ENCODE measurements at places on chromosomes 7 and 10.

DNA sequence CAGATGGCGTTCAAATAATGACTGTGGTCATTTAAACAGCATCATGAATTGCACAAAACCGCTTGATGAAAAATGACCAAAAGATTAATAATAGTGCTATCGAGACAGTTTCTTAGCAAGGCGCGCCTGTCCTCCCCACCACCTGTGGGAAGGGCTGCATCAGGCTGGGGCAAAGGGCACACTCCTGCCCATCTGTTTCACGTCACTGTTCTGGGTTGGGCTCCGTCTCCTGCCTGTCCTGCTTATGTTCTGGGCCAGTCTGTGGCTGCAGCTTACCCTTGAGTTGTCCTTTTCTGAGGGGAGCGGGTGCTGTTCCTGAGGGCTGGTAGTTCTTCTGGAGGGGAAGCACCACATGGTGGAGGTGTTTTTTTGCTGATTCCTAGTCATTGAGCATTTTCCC, 13.3 kb downstream of the RBM17 start:
- no peak for DNase-seq

- DNase-seq = peak; percentile 97
Observed at GRCh38 chr7:26667514-26668133, 196.8 kb downstream of the SKAP2 start.

GRCh38 chr7:117962366-117962994, 89.2 kb upstream of the CTTNBP2 start:
- DNase-seq = no peak

- DNase-seq = no peak
Observed at GRCh38 chr10:124588736-124589490, 127.3 kb downstream of the LHPP start.

DNA sequence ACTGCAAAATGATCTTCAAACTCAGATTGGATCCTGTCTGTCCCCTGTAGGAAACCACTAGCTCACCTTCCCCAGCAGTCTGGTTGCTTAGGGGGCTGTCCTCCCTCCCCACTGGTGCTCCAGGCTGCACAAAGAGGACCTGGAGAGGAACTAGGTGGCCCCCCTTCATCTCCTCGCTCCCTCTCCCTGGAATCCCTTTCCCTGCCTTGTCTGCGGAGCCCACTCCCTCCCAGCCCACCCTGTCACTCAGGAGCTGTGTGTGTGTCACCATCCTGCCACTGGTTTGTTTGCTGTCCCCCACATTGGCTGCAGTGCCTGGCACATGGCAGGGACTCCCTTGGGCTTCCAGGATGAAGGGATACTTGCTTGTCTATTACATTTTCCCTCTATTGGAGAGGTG, 35.5 kb upstream of the ZMIZ2 start:
- DNase-seq = no peak

- no peak for DNase-seq
Observed at GRCh38 chr10:47113907-47114500, 186.0 kb upstream of the GDF10 start.

GRCh38 chr7:67900456-67900855, 903.8 kb downstream of the TYW1 start:
- DNase-seq = no peak

DNA sequence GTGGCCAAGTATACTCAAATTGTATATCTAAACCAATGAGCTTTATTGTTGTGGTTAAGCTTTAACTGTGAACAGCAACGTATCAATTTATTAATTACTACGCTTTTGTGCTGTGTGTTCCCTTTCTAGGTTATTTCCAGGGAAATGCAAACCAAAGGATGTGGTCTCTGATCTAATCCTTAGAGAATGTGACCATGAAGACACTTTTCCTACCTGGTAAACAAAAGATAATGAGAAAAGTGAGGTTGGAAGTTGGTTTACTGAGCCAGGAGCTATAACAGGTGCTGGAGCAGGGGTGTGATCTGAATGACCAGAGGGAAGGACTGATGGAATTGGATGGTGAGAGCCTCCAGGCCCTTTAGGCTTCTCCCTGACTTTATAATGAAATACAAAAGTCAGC, 25.4 kb upstream of the CALU start:
- DNase-seq = no peak

- DNase-seq = no peak
Observed at GRCh38 chr7:102439963-102440795, 6.8 kb downstream of the ORAI2 start.

- DNase-seq = no peak
Observed at GRCh38 chr10:117920956-117921355, 125.8 kb downstream of the RAB11FIP2 start.

DNA sequence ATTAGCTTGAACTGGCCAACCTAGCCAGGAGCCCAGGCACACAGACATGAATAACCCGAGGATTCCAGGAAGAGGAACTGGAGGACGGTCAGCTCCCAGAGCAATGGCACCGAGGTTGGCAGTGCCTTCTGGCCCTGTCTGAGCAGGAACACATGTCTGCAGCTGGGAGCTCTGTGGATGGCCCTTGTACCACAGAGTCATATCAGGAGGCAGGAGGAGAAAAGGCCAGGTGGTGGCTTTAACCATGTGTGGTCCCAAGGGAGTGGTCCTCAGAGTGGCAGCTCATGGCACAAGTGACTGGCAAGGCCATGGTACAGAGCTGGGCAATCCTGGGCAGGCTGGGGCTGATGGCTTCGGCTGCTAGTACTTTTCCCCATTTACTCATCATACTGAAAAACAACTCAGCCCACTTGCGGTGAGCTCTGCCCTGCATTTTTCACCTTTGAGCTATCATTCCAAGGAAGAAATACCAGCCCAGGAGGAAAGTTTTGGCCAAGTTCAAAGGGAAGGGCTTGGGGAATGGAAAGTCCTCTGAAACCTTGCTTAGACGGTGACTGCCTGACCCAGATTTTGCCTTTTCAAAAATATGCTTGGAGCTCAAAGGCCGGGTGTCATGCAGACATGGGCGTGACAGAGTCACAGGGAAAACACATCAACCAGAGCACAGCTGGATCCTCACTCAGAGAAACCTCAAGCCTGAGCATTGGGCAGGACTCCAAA, 25.7 kb upstream of the LOXL4 start:
- no peak for DNase-seq

DNA sequence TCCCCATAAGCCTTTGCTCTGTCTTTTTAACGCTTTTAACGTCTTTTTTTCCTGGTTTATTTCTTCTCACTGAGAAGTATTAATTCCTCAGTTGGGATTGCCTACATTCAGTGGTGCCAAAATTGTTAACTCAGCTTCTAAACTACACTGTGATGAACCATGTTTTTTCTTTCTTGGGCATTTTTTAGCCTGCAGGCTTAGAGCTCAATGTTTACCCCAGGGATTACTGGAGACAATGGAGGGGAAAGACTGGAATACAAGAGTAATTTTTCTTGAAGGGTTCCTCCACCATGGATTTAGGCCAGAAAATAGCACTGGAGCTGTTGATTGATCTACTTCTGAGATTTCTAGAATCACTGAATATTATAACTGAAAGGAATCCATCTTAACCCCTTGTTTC, 19.8 kb downstream of the STAMBPL1 start:
- no peak for DNase-seq

DNA sequence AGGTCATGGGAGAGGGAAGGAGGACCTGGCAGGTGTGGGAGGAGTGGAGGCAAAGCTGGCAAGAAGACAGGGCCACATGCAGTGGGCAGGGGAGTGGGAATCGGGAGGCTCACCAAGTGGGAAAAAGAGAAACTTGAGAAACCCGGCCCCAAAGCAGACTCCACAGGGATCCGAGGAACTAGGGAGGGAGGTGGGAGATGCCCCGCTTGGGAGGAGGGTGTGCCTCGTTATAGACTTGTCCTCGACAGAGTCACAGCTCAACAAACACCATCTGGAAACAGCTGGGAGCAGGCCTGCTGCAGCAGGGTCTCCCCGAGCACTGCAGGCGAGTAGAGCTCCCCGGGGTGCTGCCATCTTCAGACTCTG, 54.8 kb downstream of the MKI67 start:
- no peak for DNase-seq

GRCh38 chr10:78774999-78775711, 293.6 kb upstream of the ZMIZ1 start:
- peak; percentile 32 for DNase-seq

- DNase-seq = no peak
Observed at GRCh38 chr10:110209926-110210673, 2.7 kb downstream of the MXI1 start.

DNA sequence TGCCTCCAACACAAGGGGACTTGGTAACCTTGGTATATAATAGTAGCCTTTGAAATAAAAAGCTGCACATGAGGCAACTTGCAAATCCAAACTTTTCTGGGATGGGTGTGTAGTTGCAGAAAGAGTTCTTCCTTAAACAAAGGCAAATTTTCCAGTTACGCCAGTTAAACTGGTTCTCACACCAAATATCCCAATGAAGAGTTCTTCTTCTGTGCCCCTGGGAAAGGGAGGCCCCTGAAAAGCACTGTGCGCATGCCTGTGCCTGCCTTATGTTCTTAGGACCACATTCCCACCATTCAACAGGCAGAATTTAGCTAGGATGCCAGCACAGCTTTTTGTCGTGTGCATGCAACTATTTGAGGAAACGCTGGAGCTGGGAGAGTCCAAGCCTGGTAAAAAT, 164.8 kb upstream of the SLC25A13 start:
- DNase-seq = no peak

- DNase-seq = no peak
Observed at GRCh38 chr7:2006921-2007381, 225.8 kb downstream of the MAD1L1 start.

DNA sequence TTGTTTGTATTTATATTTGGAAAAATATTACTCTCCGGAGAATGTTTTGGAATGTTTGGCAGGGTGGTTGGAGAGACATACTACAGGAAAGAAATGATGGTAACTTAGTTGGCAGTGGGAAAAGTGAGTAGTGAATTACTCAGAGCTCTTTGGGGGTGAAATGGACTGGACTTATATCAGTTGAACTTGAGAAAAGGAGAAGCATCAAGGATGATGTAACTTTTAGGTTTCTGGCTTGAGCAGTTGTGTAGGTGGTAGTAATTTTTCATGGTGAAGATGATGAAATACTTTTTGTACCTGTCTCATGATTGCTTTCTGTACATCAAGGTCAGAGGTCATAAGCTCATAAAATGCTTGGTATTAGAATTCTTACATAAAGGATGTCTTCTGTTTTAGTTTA, 617.2 kb downstream of the AUTS2 start:
- DNase-seq = no peak

DNA sequence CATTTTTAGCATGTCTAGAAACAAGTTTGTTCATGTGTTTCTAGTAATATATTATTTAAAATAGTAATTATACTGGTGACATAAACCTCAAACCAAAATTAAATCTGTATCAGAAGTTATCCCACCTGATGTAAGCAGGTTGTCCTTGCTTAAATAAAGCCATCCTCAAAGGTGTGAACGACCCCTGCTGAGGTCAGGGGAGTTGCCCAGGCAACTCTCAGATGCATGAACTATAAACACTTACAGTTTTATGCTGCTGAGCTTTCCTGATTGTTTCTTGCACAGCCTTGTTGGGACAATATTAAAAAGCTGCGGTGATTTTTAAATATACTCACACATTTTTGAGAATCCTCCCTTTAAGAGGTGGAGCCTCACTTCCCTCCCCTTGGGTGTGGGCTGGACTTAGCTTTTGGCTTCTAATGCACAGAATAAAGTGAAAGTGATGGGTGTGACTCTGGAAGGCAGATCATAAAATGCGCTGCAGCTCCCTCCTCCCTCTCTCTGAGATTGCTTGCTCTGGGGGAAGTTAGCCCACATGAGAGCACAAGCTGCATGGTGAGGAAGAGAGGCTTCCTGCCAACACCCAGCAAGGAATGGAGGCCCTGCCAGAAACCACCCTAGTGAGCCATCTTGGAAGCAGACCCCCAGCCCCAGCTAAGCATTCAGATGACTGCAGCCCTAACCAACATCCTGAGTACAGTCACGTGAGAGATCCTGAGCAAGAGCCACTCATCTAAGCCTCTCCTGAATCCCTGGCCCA, 152.7 kb downstream of the SKIDA1 start:
- peak; percentile 8 for DNase-seq

DNA sequence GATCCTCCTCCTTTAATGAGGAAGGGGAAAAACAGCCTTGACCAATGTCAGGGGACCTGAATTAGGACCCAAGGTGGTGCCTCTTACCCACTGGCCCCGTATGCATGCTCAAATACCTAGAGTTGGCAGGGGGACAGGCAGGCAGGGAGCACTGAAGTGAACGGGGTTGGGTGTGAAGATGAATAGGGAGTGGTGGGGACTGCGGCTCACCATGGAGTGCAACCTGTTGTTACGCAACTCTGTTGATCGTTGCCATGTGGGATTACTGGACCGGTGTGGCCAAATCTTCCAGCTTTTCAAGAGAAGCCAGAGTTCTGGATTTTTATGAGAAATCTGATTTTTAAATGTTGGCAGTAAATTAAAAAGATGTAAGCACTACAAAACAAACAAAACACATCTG, 48.1 kb downstream of the TLL2 start:
- no peak for DNase-seq

DNA sequence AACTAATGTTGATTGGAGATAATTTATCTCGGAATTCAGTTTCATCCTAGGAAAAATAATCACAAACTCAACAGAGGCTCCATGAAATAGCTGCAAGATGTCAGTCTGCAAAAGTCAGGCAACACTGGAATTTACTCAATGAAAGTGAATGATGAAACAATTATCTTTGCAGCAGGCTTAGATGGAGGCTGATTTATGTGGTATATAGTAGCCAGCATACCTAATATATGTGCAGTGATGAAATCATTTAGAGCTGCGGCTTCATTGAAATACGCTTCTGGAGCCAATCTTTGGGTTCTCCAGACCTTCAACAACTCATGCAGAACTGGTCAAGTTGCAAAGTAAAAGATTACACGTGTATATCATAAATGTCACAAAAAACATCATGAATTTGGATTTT, 113.3 kb downstream of the ITGA8 start:
- no peak for DNase-seq

- DNase-seq = no peak
Observed at GRCh38 chr7:45050198-45050597, 38.6 kb downstream of the NACAD start.

- DNase-seq = peak; percentile 48
Observed at GRCh38 chr7:2478399-2478785, 2.2 kb upstream of the GRIFIN start.

DNA sequence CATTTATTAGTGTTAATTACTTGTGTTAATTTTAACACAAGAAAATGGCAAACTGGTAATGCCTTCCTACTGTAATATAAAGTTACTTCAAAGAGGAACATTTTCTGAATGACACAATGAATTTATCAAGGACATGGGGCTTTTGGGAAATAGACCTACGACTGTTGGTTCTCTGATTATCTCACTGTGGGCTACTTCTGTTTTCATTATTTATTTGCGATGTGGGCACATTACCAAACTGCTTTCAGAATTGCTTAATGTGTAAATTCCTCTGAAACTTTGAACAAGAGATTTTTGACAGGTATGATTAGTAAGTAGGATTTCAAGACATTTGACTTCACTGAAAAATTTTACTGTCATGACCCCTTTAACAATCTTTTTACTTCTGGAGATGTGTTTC, 535.6 kb downstream of the CNTNAP2 start:
- DNase-seq = no peak

- DNase-seq = no peak
Observed at GRCh38 chr7:96899108-96899507, 106.2 kb upstream of the DLX6 start.

All from NCI-H2029 treated with DMSO at 0.1 percent for 48 hours (cell line).